T-cell (primary cell): ENCODE measurements at places on chromosomes 13 and 19.
A peak's percentile ranks its signal among the peaks of the same experiment; 100 is the strongest.

GRCh38 chr19:47381653-47382279, 32.7 kb downstream of the DHX34 start:
- DNase-seq: peak; percentile 34

DNA sequence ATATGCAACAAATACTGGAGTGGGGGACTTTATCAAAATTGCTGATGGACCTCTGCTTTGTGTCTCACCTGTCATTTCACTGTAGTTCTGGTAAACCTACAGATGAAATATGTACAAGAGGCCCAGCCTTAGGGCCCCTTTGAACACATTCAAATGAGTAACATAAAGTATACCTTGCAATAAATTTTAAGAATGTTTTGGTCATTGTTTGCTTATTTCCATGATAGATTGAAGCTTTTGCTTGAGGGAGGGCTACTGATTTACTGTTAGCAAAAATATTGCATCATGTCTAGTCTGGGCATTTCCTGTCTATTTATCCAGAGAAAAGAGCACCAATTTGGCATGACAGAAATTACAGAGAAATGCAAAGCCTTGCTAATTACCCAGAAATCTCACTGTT, 705.5 kb upstream of the PCDH9 start:
- DNase-seq: no peak

GRCh38 chr19:9968820-9969687, 32.7 kb upstream of the OLFM2 start:
- DNase-seq: no peak

- no peak for DNase-seq
These were observed 35.7 kb downstream of the CEP89 start for GRCh38 chr19:32936065-32936464.

GRCh38 chr19:40691421-40692211, 1.2 kb upstream of the NUMBL start:
- DNase-seq: no peak

DNA sequence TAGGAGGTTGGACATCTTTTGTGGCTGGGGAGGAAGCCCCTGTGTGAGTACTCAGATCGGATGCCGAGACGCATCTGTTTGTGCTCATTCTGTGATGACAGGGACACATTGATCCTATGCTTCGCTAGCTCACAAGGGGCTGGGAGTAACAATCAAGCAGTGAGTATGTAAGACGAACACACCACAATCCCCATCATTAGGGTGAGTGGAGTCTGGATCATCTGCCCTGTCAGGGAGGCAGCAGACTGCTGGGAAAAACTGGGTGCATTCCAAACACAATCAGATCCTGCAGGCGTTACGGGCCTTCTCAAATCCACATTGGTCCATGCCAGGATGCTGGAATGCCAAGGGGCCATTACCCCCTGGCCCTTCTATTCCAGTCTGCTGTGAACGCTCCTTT, 64.1 kb upstream of the TSHZ3 start:
- DNase-seq: no peak

- DNase-seq: no peak
These were observed 47.8 kb downstream of the PEPD start for GRCh38 chr19:33473653-33474305.

- DNase-seq: no peak
These were observed 25.7 kb upstream of the FREM2 start for GRCh38 chr13:38661010-38661675.
